ENCODE measurements at places on chromosomes 11 and 22. TPM values are rescaled to one million over a fixed set of nuclear protein-coding genes. Genes with fewer than 3 reads are reported as not detected.

Gene BTG4
- total RNA-seq, result 0.31 TPM

Gene NXPE2
- 0.12 TPM for total RNA-seq

Gene MIAT
- total RNA-seq, result 63.6 TPM

- DNase-seq, result no peak
Measured at GRCh38 chr11:128324531-128325141, 262.7 kb downstream of the ETS1 start.

- no peak for DNase-seq
Measured at GRCh38 chr11:128405714-128406662, 181.4 kb downstream of the ETS1 start.
